ENCODE measurements at places on chromosomes 16 and 17.

DNA sequence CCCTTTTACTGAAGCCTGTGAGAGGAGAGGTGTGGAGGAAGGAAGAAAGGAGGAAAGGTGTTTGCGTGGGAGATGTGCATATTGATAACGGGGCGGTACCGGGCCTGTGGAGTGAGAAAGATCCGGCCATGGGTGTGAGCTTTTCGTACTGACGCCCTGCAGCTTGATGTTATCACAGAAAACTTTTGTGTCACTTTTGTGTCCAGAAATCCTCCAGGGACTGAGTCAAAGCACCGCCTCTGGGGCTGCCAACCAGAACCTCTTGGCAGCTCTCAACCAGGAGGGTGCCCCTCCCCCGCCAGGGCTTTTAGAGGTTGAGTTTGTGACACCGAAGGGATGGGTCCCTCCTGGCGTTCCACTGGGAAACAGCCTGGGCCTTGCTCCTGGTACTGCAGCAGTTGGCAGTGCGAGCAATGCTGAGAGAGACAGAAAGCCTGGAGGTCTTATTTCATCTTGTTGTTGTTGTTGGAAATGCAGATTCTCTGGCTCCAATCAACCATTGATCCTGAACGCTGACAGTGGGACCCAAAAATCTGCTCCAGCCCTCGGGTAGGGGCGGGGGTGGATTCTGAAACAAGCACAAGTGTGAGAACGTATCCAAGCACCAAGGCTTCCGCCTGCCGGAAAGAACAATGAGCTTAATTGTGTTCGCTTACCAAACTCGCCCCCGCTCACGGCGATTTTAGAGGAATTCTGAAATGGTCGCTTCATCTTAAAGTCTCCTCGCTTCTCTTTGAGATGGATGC lies 65.0 kb downstream of the CRISPLD2 start:
- DNase-seq: no peak

- DNase-seq: no peak
Measured at GRCh38 chr17:28270926-28271325, 48.1 kb upstream of the TMEM97 start.

- DNase-seq: no peak
Measured at GRCh38 chr17:67227488-67227887, 17.5 kb downstream of the HELZ start.

- DNase-seq: no peak
Measured at GRCh38 chr16:88965826-88966480, 11.1 kb downstream of the CBFA2T3 start.

- DNase-seq: no peak
Measured at GRCh38 chr17:46908068-46908737, 14.8 kb upstream of the GOSR2 start.

- peak; percentile 45 for DNase-seq
Measured at GRCh38 chr17:44219616-44220212, at the start of gene UBTF. Gene UBTF, minus strand, starts transcription at chr17:44219675. Its CDS starts 1,446 bp downstream, at chr17:44218229.

GRCh38 chr17:57982452-57983170 lies 5.4 kb downstream of the VEZF1 start:
- DNase-seq: no peak

Data from stimulated activated CD4-positive, alpha-beta T cell treated with anti-CD3 and anti-CD28 coated beads, Interleukin-1b, Interleukin-23, amount 100 ng/mL, for 48 hours (primary cell).